ENCODE measurements at places on chromosomes 16 and 17.

DNA sequence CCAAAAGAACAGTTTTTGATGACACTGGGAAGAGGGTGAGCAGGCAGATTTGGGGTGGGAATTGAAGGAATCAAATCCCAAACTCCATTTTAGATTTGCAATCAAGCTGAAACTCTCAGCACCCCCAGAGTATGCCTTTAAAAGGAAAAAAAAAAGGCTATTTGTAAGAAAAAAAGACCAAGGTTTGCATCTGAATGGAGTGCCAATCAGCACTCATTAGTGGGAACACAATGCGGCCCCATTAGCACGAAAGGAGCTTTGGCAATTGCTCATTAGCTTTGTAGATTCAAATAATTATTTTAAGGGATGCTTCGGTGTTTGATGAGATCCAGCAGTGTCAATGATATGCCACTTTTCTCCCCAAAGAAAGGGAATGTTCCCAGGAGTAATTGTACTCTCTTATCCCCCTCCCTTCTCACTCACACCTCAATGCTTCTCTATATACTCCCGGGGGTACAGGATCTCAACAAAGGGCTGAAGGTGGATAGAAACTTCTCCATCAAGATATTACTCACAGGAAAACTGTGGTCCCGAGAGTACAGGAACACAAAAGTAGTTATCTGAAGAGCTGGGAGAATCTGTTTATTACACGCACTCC is 32.2 kb downstream of the CHP2 start:
- DNase-seq = no peak

GRCh38 chr16:86566601-86566965 is at the start of gene FOXC2:
Gene FOXC2, plus strand, starts transcription at chr16:86566829. Its CDS starts 507 bp downstream, at chr16:86567336.
- DNase-seq = peak; percentile 45

GRCh38 chr16:56814537-56815432 is 50.2 kb upstream of the SLC12A3 start:
- no peak for DNase-seq

GRCh38 chr17:7824021-7824924 is 9.7 kb upstream of the KDM6B start:
- DNase-seq = no peak

DNA sequence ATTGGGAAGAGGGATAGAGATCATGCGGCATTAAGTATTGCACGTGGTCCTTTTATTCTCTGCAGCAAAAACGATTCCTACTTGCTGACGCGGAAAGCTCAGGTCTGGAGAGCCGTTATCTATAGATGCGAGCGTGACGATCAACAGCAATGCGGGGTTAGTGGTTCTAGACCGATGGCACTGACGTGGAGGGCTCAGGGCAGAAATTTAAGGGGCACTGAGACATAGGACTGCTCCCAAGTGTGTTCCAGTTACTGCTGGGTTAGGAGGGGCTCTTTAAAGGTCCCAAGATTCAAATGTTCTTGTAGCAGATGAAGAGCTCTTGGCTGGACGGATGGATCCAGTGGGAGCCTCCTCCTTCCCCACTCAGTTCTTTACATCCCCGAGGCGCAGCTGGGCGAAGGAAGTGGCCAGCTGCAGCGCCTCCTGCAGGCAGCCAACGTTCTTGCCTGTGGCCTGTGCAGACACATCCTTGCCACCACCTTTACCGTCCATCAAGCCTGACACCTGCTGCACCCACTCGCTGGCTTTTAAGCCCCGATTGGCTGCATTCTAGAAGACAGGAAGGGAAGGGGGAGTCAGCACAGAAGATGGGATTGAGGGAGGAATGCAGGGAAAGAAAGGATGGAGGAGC is 732 bp upstream of the EXOSC6 start:
- no peak for DNase-seq

DNA sequence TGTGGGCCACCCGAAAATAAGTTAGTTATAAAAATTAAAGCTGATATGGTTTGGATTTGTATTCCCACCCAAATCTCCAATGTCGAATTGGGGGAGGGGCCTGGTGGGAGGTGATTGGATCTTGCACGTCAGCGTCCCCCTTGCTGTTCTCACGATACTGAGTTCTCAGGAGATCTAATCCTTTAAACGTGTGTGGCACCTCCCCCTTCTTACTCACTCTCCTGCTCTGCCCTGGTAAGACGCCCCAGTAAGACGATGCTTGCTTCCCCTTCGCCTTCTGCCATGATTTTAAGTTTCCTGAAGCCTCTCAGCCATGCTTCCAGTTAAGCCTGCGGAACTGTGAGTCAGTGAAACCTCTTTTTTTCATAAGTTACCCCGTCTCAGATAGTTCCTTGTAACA is 35.4 kb downstream of the SYCE1L start:
- no peak for DNase-seq

DNA sequence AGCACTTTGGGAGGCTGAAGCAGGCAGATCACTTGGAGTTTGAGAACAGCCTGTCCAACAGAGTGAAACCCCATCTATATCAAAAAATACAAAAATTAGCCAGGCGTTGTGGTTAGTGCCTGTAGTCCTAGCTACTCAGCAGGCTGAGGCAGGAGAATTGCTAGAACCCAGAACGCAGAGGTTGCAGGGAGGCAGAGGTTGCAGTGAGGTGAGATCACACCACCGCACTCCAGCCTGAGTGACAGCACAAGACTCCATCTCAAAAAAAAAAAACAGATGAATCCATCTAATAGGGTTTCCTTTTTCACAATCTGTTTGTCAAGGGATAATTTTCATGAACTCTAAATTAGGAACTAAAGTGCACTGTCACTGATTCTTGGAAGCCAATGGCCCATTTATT is 99.0 kb downstream of the PARN start:
- no peak for DNase-seq

DNA sequence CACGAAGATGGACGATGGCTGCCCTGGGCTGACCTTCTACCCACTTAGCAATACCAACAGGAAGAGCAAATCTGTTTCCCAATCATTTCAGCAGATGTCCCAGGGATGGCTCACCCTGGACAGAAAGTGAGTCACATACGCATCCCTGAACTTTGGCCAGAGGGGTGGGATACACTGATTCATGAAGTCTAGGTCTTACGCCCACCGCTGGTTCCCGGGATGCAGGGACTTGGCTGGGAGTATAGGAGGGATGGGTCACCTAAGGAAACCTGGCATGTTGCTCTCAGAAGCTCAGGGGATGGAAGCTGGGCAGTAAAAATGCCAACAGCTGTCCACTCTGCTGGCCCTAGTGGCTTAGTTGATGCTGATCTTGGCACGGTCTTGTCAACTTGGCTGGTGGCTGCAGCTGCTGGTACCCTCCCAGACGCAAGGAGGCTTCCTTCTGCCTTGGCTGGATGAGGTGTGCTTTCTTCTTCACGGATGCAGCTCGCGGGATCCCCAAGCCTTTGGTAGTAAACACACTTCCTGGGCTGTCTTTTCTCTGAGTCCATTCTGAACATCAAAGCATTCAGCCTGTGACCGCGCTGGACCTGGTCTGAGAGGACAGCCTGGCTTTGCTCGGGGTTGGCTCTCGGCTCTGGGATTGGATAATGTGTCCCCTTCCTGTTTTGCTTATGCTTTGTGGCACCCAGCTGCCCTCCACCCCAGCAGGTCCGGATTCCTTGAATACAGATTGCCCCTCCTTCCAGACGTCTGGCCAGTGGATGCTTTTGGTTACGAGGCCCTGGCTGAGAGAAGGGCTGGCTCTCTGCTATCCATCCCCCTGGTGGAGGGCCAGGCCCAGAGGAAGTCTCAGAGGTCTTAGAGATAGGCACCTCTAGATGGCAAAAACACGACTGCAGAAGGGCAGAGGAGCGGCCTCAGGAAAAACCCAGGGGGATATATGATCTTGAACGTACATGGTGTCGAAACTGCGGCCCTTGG is 71.5 kb downstream of the RAP1GAP2 start:
- no peak for DNase-seq

DNA sequence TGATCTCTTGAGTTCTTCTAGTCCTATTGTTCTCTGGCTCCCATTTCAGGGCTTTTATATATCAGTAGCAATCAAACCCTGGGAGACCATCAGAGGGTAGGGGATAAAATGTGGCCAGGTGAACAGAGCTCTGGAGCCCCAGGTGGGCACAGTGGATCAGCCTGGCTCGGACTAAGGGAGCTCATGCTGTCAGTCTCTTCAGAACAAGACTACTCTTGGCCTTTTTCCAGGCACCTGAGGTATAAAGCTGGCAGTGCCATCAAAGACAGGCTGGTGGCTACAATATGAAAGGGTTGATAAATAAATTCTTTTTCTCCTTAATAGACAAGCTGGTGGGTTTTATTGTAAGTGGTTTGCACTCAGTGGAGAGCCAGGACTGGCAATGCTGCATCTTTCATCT is 160.0 kb upstream of the CCL2 start:
- DNase-seq = no peak

DNA sequence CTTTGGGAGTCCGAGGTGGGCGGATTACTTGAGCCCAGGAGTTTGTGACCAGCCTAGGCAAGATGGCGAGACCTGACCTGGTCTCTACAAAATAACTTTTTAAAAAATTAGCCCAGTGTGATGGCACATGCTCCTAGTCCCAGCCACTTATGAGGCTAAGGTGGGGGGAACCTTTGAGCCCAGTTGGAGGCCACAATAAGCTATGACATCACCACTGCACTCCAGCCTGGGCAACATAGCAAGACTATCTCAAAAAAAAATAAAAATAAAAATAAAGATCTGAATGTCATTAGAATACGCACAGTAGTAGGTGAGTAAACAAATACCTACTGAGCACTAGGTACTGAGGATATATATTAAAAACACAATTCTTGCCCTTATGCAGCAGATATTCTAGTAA is 3.1 kb downstream of the SIAH1 start:
- no peak for DNase-seq

DNA sequence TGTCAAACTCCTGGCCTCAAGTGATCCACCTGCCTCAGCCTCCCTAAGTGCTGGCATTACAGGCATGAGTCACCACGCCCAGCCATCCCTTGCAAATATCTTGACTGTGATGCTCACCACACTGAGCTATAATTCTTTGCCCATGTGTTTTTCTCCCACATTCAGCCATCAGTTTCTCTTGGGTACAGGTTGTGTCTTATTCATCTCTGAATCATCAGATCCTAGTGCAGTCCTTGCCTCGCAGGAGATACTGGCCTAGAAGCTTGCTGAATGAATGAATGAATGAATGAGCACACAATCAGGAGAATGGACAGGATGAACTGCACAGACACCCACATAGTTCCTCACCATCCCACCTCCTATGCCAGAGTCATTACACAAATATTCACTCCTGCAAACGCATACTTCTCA is 24.4 kb upstream of the ETV4 start:
- no peak for DNase-seq

GRCh38 chr17:68441070-68441770 is 16.1 kb downstream of the WIPI1 start:
- no peak for DNase-seq

- DNase-seq = no peak
Measured at GRCh38 chr16:49340466-49340865, 33.1 kb upstream of the C16orf78 start.

DNA sequence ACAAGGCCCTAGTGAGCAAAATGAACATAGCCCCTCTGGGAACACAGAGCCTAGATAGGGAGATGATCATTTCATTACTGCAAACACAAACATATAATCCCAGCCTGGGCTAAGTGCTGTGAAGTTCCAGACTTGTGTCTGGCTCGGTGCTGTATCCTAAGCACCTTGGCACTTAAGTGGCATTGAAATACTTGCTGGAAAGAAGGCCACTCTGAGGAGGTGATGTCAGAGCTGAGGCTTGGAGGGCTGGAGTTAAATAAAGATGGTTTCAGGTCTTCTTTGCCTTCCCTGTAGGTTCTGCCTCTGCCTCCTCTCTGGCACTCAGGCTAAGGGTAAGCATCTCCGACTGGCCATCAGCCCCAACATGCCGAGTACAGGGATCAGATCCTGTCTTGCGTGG is 2.4 kb upstream of the CACNA1G start:
- no peak for DNase-seq

DNA sequence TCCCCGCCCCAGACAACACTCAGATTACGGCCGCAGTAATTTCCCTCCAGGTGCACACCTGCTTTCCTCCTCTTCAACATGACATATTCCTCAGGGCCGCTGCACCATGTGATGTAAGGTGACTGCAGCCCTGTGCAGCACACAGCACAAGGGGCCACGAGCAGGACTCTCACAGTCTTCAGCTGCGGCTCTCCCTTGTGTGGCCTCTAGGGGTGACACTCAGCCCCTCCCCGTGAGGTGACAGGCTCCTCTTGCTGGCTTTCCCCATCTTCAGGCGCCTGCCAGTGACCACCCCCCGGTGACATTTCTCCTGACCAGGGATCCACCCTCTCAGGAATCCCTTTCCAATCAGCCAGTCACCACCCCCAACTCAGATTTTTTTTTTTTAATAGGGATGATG is 31.3 kb upstream of the ABCC3 start:
- no peak for DNase-seq

GRCh38 chr17:80968602-80969029 is 23.0 kb upstream of the CHMP6 start:
- DNase-seq = no peak

DNA sequence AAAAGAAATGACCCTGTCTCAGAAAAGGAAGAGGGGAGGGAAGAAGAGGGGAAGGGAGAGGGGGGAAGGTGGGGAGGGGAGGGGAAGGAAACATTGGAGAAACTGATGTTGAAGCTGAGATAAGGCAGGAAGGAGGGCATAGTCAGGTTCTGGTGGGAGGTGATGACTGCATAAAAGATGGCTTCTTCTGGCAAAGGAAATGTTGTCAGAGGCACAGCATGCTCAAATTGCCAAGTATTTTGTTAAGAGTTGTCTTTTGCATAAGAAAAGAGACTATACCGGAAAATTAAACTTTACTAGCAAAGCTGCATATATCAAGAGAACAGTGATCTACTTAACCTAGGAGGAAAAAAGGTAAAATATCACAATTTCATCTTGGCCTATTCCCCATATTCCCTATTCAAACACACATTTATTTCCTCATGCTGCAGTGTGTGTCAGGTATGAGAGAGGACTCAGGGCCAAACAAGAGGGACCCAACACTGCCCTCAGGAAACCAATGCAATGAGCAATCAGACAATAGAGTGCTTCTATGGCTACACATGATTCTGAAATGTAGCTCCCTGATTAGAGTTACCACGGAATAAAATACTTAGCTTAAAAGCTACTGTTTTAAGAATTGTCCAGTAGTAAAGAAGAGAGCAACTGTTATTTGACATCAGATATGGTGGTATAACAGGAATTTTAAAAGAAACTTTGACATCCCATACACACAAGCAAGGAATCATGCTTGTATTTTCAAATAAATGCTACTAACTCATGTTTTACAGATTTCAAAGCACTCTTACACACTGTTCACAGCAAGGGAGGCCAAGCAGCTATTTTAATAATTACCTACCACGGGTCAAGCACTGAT is 80.9 kb downstream of the PARN start:
- no peak for DNase-seq

All from stimulated activated CD4-positive, alpha-beta T cell treated with anti-CD3 and anti-CD28 coated beads, TNF-alpha, amount 100 ng/mL, for 1 hour (primary cell).